Pericardium fibroblast (primary cell): ENCODE measurements at places on chromosomes 5 and 9. TPM values are rescaled to one million over a fixed set of nuclear protein-coding genes. Genes with fewer than 3 reads are reported as not detected.

ENTPD2 gene
- 0.09 and 0.12 TPM in 2 replicates for total RNA-seq

PCDHGB2 gene
- 0.77 and 3.3 TPM in 2 replicates for total RNA-seq

FAM78A gene
- total RNA-seq: 1.7 and 2.0 TPM in 2 replicates

CDH6 gene
- total RNA-seq: 0.26 and 1.6 TPM in 2 replicates
